ENCODE measurements at places on chromosomes 1 and 21.

DNA sequence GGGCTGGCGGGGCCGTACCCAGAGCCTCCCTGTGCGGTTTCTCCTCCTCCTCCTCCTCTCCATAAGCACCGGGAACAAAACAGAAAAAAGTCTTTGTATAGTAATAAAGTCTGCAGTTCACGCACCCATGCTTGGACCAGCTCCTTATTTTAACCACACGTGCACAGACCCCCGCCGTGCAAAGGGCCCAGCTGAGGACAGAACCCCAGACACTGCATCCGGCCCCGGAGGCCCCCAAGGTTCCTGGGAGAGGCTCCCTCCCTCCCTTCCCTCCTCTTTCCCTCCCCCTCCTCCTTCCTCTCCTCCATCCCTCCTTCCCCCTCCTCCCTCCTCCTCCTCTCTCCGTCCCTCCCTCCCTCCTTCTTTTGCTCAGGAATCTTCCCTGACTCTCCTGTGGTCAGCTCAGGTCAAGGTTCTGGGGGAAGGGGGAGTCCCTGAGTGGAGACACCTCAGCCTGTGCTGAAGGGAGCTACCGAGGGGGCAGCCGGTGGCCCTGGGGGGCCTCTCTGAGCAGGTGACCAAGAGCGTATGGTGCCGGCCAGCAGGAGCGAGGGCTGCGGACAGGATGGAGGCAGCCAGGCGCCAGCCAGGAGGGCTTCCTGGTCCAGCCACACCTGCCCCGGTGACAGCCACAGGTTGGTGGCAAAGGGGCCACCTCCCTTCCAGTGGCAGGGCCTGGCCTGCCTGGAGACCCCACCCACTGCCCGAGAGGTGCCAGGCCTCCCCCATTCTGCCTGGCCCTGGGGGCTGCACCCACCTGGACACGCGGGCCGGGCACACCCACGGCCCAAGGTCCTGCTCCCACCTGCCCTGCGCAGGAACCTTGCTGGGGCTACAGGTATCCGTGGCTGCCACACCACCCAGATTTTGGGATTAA is 3.2 kb upstream of the TTLL10 start:
- no peak for DNase-seq

DNA sequence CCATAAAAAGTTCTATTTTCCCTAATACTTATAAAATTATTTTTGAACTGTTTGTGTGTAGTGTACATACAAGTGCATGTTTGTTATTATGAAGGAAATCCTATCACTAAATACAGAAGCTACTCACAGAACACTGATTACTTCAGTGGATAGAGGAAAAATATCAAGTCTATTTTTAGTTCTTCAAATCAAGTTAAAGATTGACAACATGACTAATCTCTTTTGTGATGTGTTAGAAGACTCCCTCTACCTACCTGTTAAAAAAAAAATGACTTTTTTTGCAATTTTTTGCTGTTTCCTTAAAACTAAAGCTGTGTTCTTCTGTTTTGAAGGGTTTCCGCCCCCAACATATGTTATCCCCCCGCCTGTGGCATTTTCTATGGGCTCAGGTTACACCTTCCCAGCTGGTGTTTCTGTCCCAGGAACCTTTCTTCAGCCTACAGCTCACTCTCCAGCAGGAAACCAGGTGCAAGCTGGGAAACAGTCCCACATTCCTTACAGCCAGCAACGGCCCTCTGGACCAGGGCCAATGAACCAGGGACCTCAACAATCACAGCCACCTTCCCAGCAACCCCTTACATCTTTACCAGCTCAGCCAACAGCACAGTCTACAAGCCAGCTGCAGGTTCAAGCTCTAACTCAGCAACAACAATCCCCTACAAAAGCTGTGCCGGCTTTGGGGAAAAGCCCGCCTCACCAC is 45.5 kb downstream of the NCF2 start:
- no peak for DNase-seq

DNA sequence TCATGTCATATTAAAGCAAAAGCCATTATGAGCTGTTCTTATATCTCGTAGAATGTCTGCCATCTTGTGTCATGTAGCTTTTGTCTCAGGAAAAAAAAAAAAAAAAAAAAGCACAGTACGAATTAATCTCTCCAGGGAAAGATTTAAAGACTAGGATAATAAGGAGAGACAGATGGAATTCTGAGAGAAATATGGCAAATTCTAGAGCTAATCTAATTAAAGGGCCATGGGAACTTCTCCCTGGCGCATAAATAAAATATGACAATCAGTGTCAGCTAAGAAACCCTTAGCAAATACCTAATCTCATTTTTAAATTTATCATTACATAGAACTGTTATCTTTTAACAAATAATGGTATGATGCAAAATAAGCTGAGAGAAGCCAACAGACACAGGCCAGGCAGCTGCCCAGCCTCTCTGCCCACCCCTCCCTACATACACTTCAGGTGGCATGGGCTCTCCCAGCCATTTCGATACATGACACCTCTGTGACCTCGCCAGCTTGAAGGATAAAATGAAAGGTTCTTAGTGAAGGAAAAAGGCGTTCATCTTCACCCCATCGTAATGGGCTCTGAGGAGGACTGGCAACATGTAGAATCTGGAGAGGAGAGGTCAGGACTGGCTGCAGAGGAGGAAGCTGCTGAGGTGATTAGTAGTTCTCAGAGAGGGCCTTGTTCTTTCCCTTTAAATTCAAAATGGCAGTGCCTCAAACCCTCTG is 39.8 kb downstream of the DISC1 start:
- DNase-seq, result no peak

DNA sequence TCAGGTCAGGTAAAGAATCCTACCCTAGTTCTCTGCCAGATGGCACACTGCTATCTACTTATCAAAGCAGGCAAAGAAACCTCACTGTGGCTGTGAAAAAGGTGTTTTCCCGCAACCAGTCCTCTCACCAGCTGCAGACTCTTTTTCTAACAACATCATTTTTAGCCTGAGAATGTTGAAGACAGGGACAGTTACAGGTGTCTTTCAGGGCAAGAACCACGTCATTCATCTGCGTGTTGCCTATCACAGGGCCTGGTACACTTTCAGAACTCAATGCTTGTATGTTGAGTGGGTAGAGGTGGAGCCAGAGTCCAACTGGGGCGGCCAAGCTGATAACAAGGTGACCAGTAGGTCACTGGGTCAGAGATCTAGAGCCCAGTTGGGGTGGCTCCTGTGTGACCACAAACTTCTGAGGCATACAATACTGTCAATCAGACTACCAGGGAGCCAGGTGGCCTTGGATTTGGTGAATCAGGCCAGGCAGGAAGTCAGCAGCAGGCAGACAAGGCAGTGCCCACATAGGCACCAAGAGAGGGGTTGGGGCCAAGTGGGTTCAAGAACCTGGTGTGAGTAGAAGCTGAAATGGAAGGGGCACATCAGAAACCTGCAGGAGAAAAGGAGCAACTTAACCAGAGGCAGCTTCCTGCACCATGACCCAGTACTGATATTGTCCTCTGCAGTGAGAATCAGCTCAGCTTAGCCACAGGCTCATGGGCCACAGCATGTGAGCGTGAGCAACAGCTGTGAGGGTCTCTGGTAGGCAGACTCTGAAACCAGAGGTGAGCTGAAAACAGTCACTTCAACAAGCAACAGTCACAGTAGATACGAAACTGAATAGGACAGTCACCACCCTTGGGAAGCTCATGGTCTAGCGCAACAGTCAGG is 123.6 kb downstream of the DTL start:
- DNase-seq, result no peak

GRCh38 chr1:47182676-47183235 is 7.1 kb downstream of the PDZK1IP1 start:
- DNase-seq, result no peak

DNA sequence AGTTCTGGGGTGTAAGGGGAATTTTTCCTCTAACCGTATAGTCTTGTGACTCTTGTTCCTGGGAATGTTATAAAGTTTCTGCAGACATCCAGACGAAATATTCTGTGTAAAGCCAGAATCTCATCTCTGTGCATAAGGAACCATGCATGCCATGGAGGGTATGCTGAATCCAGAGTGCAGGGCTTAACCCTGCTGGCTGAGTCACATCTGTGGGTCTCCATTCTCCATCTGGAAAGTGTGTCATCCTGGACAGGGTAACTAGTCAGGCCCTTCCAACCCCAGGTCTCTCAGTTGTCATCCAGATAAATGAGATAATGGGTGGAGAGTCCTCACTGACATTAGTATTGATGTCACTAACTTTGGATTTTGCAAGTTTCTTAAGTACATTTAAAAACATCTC is 48.8 kb downstream of the ATP5PO start:
- no peak for DNase-seq

- no peak for DNase-seq
These were observed 182.0 kb upstream of the C21orf91 start for GRCh38 chr21:18000981-18001686.

- peak; percentile 58 for DNase-seq
These were observed 22.9 kb upstream of the DISC1 start for GRCh38 chr1:231603598-231604275.

DNA sequence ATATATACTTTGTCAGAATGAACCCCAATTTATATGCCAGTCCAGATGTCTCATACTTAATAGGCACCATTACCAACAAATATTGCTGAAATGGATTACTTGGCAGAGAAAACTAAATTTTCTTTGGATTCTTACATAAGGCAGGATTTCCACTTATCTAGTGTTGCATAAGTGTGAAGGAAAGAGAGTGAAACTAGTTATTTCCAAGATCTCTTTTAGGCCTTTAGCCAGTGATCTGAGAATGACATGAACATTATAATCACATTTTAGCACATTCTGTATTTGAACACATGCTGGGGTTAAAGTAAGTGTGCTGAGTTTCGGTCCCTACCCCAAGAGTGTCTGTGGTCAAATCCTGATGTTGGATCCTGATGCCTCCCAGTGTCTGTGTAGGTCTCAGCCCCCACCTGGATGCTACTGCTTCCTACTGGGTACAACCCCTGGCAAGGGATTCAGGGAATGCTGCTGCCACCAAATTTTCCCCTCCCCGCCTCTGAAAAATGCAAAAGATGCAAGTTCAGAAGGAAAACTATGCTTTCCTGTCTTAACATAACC is 11.2 kb downstream of the DDAH1 start:
- DNase-seq, result no peak

DNA sequence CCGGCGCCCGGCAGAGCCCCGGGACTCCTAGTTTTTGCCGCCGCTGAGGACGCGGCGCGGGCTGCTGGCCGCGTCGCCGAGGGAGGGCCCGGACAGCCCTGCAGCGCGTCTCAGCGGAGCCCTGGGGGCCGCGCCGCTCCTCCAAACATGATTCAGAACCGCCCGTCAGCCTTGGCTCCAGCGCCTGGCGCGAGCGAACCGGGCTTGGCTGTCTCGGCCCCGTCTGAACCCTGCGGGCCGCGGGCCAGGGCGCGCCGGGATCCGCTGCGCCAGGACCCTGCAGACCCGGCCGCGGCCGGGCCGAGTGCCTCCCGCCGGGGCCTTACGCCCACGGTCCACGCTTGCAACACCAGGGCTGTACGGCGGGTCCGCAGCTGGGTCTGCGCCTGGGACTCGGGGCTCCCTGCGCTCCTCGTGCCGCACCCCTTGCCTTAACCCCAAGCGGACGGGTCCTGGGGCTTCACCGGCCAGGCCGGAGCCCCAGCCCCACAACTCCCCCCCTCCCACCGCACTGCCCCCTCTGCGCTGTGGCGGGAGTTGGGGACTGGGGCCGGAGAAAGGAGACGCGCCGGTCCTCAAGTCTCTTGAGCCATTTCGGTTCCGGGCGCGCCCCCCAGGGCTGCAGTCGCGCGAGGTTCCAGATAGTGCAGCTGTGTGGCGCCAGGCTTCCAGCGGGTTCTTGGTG is 48.4 kb upstream of the CD34 start:
- peak; percentile 3 for DNase-seq

DNA sequence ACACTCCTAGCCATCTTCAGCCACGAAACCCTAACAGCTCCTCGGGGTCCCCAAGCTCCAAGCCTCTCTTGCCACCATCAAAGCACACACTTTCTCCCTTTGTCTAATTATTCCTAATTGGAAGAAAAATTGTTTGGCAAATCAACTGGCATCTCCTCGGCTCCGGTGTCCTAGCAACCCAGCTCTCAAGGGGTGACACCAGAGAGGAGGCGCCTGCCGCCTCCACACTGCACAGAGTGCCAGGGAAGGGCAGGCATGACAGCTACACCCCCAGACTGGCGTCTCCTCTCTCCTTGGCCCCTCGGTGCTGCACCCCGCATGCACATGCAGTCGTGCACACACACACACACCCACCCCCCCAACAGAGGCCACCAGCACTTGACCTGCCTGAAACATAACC is 18.2 kb upstream of the GJB5 start:
- no peak for DNase-seq

- DNase-seq, result no peak
These were observed 10.1 kb upstream of the SLC25A33 start for GRCh38 chr1:9529190-9529589.

GRCh38 chr1:47495176-47495713 is 57.4 kb downstream of the FOXD2 start:
- no peak for DNase-seq

- no peak for DNase-seq
These were observed 9.6 kb upstream of the HTR6 start for GRCh38 chr1:19654886-19655717.

DNA sequence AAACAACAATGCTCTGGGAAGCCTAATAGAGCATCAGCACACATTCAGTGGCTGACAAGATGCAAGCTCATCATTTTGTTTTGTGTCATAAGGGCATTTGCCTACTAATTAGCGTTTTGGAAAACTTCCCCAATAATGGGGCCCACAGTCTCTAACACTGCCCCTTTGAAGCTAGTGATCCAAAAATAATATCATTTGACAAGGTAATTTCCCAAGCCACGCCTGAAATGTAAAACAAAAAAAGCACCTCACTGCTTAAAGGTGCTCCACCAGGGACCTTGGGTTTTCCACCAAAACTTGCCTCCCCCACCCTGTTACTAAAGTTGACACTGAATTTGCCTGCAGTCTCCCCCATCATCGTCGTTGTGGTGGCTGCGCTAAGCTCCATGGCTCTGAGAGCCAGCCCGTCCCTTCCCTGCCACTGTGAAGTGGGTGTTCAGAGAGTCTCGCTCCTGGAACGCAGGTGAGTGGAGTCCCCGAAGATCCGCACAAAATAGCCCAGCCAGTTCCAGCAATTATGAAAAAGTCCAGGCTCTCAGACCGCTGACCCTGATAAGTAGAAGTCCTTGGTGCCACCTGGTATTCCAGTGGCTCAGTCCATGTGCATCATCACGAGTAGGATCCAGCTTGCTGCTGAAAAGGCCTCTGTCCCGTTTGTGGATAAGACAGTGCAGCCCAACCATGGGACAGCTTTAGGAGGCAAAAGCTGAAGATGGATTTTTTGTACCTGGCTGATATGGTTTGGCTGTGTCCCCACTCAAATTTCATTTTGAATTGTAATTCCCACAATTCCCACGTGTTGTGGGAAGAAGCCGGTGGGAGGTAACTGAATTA is 52.2 kb downstream of the RAB3GAP2 start:
- DNase-seq, result no peak
